ENCODE measurements at places on chromosomes 5 and 9.

- DNase-seq = no peak
Observed at GRCh38 chr5:57719216-57719615, 236.6 kb upstream of the ACTBL2 start.

- no peak for DNase-seq
Observed at GRCh38 chr9:128325629-128326028, 3.0 kb downstream of the COQ4 start.

DNA sequence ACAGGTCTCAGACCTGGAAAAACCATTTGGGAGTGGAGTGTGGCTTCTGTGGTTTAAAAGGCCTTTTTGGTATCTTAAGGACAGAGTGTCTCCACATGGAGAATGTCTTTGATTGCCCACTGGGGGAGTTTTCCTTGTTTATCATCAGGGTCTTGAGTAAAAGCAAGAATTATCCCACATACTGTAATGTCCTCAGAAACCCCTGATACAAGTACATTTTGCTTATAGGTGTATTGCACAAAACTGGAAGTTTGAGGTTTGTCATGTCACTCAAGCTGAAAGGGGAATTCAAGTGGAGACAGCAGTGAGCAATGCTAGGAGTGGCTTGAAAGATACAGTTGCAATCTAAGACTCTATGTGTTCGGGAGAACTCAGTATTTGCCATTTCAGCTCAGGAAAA lies 62.7 kb upstream of the GRAMD2B start:
- DNase-seq = no peak

- no peak for DNase-seq
Observed at GRCh38 chr5:10077791-10078545, 171.7 kb downstream of the ATPSCKMT start.

DNA sequence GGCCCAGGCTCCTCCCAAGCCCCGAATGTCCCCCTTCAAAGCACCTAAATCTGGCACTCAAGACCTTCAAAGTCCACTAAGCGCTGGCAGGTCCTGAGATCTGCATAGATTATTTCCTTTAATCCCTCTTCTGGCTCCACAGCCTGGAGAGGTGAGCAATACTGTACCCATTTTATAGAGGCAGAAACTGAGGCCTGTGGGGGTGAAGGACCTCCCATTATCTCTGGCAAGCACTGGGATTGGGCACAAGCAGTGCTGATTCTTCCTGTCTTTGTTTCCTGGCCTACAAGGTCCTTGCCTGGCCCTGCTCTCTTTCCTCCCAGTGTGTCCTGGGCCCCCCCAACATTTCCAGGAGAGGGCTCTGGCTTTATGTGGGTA lies 252.3 kb downstream of the PBX3 start:
- no peak for DNase-seq

- DNase-seq = no peak
Observed at GRCh38 chr9:73816905-73817304, 665.2 kb downstream of the ANXA1 start.

GRCh38 chr5:56755036-56755555 lies 60.3 kb upstream of the MAP3K1 start:
- no peak for DNase-seq

DNA sequence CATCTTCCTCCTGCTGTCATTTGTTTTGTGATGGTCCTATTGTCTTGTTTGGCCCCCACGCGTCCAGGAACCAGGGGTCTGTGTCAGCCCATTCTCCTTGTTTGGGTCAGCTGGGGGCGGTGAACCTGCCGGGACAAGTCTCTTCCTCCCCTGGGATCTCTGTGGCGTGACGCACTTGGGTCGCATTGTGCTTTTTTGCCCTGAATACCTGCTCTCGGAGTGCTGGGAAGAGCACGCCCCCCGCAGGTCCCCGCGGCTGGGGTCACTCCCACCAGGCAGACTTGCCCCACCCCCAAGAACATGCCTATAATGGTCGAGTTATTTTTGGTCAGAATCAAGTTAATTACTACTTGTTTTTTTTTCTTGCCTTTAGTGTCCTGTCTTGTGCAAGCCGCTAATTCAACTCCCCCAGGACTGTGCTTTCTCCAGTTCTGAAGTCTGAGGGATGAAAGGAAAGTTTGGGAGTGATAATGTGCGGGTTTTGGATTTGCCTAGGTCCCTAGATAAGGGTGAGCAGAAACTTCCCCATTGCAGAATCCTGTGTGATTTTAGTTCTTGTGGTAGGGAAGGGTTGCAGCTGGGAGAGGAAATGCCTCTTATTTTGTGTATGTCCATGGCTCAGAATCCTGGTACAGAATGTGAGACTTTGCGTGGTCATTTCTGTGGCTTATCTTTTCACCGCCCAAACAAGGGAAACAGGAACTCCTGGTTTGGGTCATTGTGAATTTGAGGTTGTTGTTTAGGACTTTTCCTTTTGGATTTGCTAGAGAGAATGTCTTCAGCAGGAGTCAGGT lies 789 bp downstream of the ACER2 start:
- peak; percentile 23 for DNase-seq
